NCI-H1092 (cell line): ENCODE measurements at places on chromosomes 11 and 22.

GRCh38 chr22:19870153-19871022, 15.7 kb upstream of the GNB1L start:
- no peak for DNase-seq

DNA sequence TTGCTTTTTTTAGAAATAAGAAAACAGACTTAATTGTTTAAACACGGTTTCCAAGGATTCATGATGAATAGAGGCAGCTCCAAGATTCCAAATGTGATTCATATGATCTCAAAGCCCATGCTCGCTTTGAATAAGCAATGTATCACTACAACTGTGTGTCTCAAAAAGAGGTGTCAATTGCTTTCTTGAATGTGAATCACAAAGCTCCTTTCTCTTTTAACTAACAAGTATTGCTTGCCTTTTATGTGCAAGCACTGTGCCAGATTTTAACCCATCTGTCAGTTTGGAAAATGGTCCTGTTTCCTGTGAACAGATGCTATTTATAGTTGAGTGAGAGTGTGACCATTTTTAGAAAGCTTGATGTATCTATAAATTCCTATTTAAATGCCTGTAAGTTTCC, 6.5 kb downstream of the OOSP1 start:
- DNase-seq: no peak

DNA sequence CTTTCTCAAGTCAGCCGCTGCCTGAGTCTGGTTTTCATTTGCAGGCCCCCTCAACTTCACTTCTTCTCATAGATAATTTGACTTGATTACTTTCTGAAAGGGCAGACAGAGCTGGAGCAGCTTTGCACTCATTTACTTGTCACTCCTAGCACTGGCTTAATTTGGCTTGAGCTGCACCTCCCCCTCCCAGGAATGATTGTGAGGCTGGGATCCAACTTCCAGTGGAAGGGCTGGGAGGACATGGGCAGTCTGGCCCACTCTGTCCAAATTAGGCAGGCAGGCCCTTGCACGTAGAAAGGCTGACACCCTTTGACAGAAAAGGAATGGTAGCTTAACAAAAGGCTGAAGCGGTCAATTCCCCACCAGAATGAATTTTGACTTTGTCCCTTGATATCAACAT, 453.9 kb downstream of the ETS1 start:
- DNase-seq: no peak

DNA sequence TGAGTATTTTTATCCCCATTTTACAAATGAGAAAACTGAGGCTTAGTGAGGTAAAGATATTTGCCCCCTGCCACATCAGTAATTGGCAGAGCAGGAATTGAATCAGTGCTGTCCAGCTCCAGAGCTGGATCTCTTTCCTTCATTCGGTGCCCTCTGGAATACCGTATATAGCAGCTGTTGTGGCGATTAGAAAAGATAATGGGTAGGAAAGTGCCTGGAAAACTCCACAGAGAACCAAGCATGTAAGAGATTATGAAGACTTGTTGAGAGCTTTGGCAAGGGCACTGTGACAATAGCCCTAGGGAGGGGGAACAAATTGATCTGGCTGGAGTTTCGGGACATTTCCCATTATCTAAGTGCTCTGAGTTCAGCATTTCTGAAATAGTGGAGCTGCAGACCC, 82.5 kb upstream of the TEAD1 start:
- DNase-seq: no peak
